Frontal cortex (tissue), 4 donors: ENCODE measurements at places on chromosomes 4 and X.
A peak's percentile ranks its signal among the peaks of the same experiment; 100 is the strongest.

GRCh38 chrX:111652719-111653118, 28.3 kb upstream of the ALG13 start:
- DNase-seq = no peak

DNA sequence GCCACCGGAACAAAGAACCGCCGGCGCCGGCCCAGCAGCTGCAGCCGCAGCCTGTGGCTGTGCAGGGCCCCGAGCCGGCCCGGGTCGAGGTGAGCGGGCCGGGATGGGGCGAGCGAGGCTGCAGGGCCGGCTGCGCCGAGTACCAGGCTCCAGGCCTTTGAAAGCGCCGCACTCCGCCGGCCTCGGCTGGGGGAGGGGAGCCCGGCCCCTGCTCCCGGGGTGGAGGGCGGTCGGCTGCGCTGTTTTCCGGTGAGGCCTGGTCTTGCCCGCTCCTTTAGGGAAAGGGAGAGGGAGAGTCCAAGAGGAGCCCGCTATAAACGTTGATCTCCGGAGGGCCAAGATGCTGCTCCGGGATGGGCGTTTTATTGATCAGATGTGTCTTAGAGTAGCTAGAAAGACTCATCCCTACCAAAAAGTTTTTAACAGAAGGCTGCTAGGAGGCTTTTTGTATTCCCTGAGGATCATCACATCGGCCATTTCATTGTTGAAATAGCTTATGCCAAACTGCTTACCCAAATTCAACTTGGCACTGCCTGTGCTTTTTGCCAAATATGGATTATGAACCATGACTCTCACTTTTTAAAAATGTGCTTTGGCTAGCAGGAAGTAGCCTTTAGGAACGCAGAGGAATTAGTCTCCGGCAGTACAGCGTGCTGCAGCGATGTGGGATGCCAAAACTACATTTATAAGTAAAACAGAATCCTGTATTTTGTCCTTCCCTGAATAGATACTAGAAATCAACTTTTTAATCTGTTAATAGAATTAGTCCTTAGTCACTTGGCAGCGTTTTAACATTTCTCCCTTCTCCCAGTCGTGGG, 760 bp downstream of the TMEM165 start:
- peak; percentile 49 for DNase-seq

- no peak for DNase-seq
These were observed 318.1 kb upstream of the CASK start for GRCh38 chrX:42241421-42241820.

DNA sequence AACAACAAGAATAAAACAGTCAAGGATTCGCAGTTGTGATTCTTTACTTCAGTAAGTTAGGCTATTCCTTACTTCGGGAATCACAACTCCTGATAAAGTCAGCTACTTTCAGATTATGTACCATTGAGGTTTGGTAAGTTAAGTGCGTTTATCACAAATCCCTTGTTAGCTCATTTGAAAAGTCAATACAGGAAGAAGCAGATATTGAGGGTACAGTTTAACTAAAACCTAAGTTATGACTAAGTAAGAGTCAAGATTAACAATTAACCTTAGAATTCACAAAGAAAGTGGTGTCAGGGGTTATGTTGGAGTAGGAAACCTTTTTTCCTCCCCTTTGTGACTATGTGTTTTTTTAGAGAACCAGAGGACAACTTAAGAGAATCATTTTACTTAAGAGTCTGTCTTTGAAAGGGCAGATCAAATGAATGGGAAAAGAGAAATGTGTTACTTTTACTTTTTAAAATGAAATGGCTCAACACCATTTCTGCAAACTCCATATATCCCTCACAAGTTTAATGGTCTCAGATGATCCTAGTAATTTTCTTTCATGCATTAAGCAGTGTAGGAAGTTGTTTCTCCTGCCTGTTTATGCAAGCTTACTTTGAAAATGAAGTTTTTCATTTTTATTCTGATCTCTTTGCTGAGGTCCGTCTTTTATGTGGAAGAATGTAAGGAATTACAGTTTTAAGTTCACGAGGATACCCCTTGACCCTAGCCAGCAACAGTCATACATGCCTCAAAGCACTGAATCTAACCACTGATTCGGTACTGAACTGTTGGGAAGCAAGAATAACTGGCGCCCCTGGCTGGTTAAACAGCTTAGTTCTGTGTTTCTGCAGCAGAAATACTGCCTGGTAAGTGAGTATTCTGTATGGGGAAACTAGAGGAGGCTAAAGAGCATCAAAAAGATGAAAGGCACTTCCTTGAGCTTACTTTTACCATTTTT, 211.7 kb downstream of the SLC4A4 start:
- DNase-seq = no peak

- DNase-seq = no peak
These were observed 1375.3 kb downstream of the PCDH18 start for GRCh38 chr4:136156947-136157346.

GRCh38 chr4:6316461-6317003, 46.9 kb downstream of the WFS1 start:
- DNase-seq = no peak

- no peak for DNase-seq
These were observed 8.0 kb downstream of the TBC1D14 start for GRCh38 chr4:6917461-6918271.

GRCh38 chr4:112287258-112287989, 1.7 kb upstream of the TIFA start:
- DNase-seq = no peak
